NCI-H1092 treated with DMSO at 0.1 percent for 48 hours (cell line): ENCODE measurements at places on chromosomes 4 and X.

DNA sequence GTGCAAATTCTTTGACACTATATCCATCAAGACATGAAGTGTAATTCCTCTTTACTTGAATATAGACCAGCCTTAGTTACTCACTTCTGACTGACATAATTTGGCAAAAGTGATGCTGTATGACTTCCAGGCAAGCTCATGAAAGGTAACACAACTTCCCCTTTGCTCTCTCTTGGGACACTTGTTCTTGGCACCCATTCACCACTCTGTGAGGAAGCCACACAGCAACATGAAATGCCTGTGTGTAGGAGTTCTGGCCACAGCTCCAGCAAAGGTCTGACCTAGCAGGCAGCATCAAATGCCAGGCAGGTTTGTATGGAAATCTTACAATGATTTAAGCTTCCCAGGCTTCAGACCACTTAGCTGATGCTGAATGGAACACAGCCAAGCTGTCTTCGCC lies 280.3 kb downstream of the PDHA2 start:
- DNase-seq: no peak

DNA sequence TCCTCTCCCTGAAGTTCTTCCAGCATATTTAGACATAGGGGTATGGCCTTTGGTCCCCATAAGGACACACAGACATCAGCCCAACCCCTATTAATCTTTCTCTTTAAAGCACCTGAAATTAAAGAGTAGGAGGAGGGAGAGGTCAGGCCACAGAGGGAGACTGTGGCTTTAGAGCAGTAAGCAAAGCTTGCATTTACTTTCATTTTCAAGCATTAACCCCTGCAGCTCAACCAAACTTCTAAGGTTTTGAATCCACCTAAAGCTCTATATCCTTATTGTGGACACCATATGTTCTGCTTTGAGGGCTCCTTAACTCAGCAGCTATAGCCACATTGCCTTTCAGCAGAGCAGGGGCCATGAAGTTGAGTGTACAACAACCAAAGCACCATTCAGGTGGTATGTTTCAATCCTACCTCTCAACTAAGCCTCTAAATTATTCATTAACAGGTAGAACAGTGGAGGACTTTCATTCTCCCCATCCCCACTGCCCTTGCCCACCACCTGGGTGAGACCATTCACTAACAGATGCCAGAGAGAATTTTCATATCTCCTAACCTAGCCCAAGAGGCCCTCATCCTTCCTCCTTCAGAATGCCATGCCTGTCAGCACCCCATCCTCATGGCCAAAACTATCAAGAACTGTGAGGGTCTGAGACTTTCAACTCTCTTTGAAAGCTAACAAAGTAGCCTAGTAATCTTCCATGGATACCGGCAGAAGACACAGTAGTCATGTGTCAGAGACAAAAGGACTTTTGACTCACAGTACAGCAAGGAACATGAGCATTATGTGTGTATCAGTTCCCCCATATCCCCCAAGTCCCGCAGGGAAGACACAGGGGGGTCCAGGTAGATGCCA lies 20.8 kb downstream of the LIN54 start:
- DNase-seq: no peak

- DNase-seq: no peak
Observed at GRCh38 chr4:187027272-187027671, 303.6 kb upstream of the FAT1 start.

- peak; percentile 57 for DNase-seq
Observed at GRCh38 chrX:11757719-11758399, at the start of gene MSL3. Gene MSL3, plus strand, starts transcription at chrX:11758237. Its CDS starts 27 bp downstream, at chrX:11758264.

- peak; percentile 71 for DNase-seq
Observed at GRCh38 chrX:155819966-155820491, 61.1 kb upstream of the VAMP7 start.

DNA sequence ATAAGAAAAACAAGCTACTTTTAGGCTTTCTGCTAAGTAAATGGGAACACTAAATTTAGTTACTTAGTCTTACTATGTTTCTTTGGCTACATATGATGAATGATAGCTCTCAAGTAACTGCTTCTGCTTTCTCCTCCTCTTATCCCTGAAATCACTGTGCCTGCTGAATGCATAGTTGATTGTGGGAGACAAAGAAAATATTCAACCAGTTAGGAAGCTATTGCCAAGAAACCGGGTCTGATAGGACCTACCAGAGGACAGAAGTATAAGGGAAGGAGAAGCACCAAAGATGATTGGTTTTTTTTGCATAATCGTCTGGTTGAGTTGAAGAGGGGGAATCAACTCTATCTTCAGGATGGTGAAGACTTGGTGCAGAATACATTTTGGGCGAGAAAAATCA lies 28.0 kb upstream of the NDUFC1 start:
- no peak for DNase-seq

DNA sequence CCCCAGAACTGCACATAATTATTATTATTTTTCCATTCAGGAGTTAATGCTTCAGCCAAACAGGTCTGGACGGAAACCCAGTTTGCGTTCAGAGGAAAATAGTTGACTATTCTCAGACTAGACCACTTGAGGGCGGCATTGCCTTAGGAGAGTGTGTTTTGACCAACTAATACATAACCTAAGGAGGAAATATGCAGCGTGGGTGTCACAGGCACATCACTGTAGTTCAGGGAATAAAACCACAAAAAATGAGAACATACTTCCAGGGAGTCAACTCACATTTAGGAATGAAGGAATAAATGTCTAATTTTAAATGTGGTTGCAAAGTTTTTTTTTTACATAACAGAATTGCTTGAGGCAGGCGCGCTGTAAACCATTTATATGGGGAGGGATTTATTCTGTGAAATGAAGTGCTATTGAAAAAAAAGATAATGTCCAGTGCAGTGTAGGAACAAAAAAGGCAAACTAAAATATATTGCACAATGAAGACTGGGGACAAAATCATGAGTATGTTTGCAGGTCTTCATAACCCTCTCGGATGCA lies 93.3 kb downstream of the SYNPO2 start:
- peak; percentile 36 for DNase-seq

DNA sequence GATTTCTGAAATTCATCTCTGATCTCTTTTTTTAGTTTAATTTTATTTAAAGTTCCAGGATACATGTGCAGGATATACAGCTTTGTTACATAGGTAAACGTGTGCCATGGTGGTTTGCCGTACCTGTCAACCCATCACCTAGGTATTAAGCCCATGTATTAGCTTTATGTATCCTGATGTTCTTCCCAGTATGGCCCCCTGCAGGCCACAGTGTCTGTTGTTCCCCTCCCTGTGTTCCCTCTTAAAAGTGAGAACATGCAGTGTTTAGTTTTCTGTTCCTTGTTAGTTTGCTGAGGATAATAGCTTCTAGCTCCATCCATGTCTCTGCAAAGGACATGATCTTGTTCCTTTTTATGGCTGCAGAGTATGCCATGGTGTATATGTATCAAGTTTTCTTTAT lies 153.2 kb downstream of the RAPGEF2 start:
- DNase-seq: no peak

GRCh38 chr4:164384416-164384815 lies 369.5 kb upstream of the SMIM31 start:
- no peak for DNase-seq

GRCh38 chrX:63506320-63506719 lies 155.2 kb upstream of the SPIN4 start:
- peak; percentile 22 for DNase-seq

- DNase-seq: no peak
Observed at GRCh38 chr4:177256950-177257349, 52.7 kb upstream of the NEIL3 start.

- DNase-seq: no peak
Observed at GRCh38 chrX:72115380-72115779, 16.3 kb downstream of the RTL5 start.

DNA sequence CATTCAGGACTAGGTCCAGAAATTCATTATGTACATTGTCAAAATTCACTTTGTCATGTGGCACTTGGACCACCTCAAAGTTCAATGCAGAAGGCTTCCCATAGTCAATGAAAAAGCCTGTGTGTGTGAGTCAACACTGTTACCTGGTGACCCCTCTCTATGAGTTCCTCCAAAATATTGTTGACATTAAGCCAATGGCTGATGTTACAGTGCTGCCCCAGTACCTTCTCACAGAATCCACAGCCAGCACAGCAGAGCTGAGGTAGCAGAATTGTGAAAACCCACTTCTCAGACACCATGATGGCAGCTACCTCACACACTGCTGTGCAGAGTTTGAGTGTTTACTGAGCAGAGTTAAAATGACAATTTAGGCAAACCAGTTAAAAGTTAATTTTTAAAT lies 22.4 kb upstream of the UGT2B4 start:
- DNase-seq: no peak

DNA sequence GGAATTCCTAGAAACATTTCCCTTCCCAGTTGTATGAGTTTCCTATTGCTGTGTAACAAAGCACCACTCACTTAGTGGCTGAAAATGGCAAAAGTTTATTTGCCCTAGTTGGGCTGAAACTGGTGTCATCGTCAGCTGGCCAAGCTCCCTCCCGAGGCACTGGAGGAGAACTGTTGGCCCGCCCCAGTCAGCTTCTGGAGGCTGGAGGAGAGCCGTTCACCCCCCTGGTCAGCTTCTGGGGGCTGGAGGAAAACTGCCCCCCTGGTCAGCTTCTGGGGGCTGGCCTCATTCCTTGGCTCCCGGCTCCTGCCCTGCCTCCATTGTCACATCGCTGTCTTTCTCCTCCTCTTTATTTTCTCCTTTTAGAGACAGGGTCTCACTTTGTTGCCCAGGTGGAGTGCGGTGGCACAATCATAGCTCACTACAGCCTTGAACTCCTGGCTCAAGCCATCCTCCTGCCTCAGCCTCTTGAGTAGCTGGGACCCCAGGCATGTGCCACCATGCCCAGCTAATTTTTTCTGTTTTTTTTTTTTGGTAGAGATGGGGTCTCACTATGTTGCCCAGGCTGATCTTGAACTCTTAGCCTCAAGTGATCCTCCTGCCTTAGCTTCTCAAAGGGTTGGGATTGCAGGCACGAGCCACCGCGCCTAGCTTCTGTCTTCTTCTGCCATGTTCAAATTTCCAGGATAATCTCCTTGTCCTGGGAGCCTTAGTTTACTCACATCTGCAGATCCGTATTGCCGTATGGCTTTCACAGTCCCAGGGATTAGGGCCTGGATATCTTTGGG lies 3.2 kb downstream of the RGS12 start:
- DNase-seq: no peak

- DNase-seq: no peak
Observed at GRCh38 chr4:78944381-78944780, 5.1 kb upstream of the PAQR3 start.

DNA sequence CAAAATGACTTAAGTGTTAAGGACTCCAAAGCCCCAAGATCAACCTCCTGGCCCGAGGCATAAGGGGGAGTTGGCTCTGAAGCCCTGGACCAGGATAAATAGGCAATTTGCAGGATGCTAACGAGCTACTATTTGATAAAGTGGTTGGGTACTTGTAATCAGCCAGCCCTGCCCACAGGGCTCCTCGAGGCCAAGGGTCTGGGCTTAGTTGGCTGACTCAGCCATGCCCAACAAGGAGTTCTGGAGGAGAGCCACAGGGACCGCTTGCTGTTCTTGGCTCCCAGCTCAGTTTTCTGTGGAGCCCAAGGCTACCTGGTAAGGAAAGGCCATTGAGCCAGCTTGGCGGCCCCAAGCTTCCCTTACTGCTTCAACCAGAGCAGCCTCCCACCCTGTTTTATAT lies 7.8 kb downstream of the HMGB3 start:
- no peak for DNase-seq

GRCh38 chrX:8668813-8669212 lies 63.1 kb downstream of the ANOS1 start:
- no peak for DNase-seq

- peak; percentile 36 for DNase-seq
Observed at GRCh38 chr4:103786014-103786413, 66.2 kb upstream of the TACR3 start.

DNA sequence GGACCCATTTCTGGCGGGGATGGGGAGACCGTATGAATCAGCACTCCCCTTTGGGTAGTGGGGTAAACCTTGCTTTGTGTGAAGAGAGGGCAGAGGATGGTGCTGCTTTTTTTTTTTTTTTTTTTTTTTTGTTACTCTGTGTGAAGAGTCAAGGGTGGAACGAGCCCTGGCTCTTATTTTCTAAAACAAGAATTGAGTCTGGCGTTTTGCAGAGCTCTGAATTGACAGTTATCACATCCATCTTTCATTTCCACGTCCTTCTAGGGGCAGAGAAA lies 1.2 kb downstream of the SLAIN2 start:
- no peak for DNase-seq

- no peak for DNase-seq
Observed at GRCh38 chr4:115844180-115844579, 730.8 kb upstream of the NDST4 start.

- no peak for DNase-seq
Observed at GRCh38 chr4:72119946-72120345, 88.1 kb downstream of the NPFFR2 start.

DNA sequence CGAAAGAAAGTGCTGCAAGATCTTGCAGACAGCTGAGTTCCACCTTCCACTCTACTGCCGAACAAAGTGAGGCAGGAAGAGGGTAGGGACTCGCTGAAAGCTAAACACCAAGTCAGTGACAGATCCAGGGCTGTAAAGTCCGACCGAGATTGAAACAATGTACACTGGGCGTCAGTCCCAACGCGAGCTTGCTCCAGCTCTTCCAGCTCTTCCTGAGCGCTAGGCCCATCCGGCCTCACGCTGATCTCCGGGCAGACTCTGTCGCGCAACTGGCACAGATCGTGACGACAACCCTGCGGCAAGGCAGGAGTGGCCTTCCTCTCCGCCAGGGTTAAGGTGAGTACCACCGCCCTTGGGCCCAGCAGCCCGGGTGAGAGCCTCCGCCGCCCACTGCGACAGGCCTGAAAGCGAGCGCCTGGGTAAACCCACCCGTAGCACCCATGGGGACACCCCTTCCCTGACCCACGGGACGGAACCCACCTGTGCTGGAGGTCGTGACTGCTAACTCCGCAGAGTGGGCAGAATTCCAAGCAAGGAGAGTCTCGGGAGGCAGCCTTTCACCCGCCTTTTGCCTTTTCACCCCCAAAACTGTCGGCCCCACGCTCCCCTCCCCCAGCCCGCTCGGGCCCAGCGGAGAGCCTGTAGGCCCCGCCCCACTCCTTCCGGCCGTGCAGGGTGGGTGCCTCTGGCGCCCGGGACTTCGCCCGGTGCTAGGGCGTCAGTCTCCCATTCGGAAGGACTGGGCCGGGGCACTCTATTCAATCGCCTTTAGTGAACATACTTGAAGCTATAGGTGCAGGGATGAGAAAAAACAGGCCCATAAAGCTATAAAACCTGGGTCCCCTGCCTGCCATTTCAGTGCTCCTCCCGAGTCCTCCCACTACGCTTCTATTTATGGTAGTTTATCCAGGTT lies at the start of gene TMLHE:
TMLHE (minus strand) TSS at position 641 of the 913 bp plus-strand sequence. CDS start 67,676 bp downstream, outside the sequence.
- DNase-seq: peak; percentile 52

GRCh38 chr4:10983268-10983667 lies 298.7 kb upstream of the CLNK start:
- no peak for DNase-seq

- DNase-seq: no peak
Observed at GRCh38 chrX:84168095-84168494, 19.9 kb downstream of the RPS6KA6 start.

GRCh38 chrX:135315864-135316263 lies 6.6 kb downstream of the ETDC start:
- no peak for DNase-seq

DNA sequence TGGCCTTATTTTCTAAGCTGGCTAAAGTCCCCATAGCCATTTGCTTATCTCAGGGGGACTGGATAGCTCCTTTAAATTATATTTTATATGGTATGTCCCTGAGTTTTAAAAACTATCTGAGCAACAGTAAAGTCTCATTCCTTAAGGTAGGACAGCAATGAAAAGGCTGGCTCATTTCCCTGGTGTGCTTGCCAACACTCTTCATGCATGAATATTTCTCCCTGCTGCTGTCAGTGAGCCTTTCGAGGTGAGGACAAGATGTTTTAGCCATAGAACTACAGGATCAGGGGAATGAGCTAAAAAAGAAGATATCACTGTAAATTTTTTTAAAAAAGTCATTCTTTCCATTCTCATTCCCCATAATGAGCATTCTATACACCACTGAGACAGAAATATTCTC lies 427.3 kb upstream of the FAM241A start:
- no peak for DNase-seq
